ENCODE measurements at places on chromosomes 4 and X.

GRCh38 chr4:107993969-107994368 is 4.3 kb downstream of the HADH start:
- no peak for DNase-seq

- no peak for DNase-seq
Observed at GRCh38 chr4:53511014-53511413, 80.3 kb downstream of the LNX1 start.

- DNase-seq: no peak
Observed at GRCh38 chr4:80921441-80921840, 109.1 kb upstream of the BMP3 start.

DNA sequence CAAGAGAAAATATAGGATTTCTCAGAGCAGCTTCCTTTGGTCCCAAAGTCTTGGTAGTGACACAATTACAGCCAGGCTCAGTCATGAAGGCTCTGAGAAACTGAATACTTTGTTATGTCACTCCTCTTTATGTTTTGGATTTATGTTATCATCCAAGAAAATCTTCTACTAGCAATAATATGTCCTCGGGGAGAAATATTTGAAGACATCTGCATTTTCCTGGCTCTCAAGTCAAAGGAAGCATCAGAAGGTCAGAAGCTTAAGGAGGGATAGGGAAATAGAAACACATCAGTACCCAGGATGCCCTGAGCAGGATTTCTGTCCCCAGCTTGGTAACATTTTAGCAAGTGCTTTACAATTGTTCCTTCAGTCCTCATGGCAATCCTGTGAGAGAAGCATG is 54.0 kb downstream of the C4orf33 start:
- no peak for DNase-seq

DNA sequence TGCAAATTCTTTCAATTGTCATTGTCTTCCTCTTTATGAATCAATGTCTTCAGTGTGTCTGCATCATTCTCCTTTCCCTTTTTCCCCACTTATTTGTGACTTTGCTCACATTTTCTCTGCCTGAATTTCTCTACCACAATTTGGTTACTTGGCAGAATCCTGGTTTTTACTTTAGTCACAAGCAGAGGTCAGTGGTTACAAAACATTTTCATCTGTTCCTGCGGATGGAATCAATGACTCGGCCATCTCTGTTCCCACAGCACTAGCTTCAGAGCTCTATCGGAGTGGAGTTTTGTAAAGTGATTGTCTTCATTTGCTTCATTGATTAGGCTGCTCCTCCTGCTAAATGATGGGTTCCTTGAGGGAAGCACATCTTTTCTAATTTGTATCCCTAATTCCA is 501.3 kb upstream of the AADAT start:
- DNase-seq: no peak

DNA sequence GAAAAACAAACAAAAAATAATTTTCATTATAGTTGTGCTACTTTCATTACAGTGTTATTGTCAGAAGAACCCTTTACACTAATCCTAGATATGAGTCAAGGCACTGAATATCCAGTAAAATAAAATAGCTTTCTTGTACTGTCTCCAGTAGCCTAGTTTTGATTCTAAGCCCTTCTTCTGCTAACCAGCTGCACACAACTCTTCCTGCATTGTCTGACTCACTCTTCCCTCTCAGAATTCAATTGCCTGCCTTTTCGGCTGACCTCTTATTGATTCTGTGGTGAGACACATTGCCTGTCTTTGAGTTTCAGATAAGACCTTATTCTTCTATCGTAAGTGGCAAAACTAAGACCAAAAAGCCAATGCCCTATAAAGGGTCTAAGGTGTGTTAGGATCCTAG is 26.7 kb upstream of the PCDH18 start:
- no peak for DNase-seq

- no peak for DNase-seq
Observed at GRCh38 chr4:114286262-114286810, 306.9 kb upstream of the ARSJ start.

DNA sequence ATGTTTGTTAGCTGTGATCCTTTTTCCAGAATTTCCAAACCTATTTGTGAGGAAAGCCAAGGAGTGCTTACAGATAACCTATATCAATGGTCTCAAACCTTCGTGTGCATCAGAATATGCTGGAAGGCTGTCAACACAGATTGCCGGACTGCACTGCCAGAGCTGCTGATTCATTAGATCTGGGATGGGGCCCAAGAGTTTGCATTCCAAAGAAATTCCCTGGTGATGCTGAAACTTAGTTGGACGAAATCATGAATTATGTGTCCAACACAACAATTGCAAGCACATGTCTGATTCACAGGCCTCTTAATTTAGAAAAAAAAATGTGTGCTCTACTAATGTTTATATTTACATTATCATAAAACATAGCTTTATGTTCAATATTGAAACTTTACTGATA is 544.0 kb upstream of the AMOT start:
- no peak for DNase-seq

DNA sequence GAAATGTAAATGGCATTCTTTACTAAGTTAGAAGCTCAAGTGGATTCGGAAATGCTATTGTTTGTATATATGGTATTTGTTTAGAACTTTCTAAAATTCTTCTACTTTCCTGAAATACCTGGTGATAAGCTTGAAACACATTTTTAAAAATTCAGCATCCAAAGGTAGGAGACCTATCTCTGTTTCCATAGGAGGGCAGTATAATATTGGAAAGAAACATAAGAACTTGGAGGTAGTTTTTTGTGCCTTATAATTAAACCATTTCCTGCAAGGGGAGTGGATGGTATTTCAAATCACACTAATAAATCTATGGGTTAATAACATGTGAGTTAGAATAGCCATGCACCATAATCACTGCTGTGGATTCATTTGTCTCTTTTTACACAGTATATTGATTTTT is 217.4 kb upstream of the AADAT start:
- DNase-seq: no peak

DNA sequence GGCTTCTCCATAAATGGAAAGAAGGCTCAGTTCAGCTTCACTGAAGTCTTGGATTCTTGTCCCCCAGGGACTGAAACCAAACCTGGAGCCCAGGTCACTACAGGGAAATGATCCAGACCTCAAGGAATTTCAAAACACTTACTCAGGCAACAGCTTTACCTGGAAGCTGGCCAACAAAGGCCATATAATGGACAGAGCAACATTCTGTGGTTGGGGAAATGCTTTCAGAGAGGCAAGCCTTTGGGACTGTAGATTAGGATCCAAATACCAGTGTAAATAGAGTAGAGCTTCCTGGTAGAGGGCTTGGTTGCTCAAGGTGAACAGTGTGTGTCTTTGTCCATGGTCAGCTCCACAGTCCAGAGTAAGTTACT is 57.0 kb upstream of the PROM1 start:
- DNase-seq: no peak

DNA sequence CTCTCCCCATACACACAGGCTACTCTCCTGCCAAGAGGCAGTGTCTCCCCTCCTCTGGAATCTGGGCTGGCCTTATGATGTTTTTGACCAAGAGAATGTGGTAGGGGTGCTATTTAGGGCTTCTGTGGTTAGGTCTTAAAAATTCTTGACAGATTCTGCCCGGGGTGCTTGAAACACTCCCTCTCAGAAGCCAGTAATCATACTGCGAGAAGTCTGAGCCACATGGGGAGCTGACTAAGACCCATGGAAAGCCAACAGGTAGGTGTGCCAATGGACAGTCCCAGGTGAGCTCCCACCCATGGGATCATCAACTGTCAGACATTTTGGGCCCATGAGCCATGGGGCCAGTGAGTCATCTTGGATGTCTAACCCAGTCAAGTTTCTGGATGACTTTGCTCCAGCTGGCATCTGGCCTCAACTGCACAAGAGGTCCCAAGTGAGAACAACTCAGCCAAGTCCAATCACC is 315.7 kb downstream of the FBXW7 start:
- no peak for DNase-seq

DNA sequence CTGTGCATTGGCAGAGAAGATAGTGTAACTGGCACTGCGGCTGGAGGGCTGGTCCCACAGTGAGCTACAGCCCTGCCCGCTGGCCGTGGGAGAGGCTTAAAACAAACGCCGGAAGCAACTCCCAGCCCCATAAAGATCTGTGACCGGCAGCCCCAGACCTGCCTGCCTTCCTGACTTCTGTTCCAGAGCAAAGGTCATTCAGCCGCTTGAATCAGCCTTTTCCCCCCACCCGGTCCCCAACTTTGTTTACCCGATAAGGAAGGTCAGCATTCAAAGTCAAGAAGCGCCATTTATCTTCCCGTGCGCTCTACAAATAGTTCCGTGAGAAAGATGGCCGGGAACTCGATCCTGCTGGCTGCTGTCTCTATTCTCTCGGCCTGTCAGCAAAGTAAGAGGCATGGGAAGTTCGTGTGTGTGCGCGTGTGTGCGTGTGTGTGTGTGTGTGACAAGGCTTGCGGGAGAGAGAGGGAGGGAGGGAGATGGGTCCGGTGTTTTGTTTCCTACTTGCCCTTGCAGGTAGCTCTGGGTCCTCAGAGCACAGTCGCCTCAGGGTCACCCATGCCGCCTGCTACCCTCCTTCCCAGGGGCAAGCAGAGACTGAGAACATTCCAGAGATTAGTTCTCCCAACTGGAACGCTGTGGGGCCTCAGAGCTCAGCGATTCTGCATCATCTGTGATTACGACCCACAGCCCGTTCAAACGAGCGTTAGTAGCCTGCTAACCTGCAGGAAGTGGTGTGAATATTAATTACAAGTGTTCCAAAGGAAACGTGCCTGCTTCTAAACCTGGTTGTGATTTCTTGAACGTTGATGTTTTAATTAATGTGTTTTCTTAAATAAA is at the start of gene MGST2:
Gene MGST2 (plus strand): TSS at position 130 of the 840 bp plus-strand sequence. CDS start 201 bp downstream, at position 331.
- no peak for DNase-seq

GRCh38 chr4:127000110-127000509 is 632.6 kb upstream of the INTU start:
- DNase-seq: no peak

GRCh38 chr4:153560908-153561307 is 94.7 kb downstream of the TMEM131L start:
- DNase-seq: no peak

DNA sequence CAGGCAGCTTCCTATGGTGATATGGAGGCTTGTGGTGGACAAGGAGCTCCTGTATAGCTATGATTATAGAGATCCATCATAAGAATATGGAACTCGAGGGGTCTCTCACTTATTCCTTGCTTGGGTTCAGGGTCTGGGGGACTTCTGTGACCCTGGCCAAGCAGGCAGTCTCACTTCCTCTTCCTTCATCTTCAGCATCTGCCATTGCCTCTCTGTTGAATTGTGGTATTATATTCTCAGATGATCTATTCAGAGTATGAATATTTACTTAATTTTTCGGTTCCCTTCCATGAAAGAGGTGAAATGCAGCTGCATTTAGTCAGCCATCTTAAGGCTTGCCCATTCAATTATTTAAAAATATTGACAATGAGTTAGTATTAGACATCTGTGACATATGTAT is 292.9 kb downstream of the SPIN4 start:
- DNase-seq: no peak

GRCh38 chr4:140717313-140717712 is 38.9 kb downstream of the TBC1D9 start:
- DNase-seq: no peak

DNA sequence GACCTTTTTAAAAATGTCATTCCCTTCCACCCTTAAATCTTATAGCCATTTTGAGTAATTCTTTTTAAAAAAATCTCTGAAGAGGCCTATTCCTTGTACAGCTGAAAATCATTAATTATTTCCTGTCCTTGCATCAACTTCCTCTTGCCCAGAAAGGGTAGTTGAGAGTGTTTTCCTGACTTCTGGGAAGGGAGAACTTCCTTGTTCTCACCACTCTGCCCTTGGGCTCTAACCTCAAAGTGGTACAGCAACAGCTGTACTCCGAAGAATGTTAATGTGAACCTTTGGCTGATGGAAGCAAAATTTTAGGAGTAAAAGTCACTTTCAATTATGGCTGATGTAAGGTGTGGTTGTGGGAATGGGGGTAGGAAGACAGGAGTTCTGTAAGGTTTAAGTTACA is 15.1 kb upstream of the FABP2 start:
- no peak for DNase-seq

- no peak for DNase-seq
Observed at GRCh38 chr4:153765894-153766293, 6.1 kb upstream of the RNF175 start.

- no peak for DNase-seq
Observed at GRCh38 chr4:47690611-47691010, 147.3 kb downstream of the CORIN start.

GRCh38 chr4:6470502-6471306 is 1.7 kb downstream of the PPP2R2C start:
- DNase-seq: no peak

- no peak for DNase-seq
Observed at GRCh38 chr4:132956962-132957361, 192.1 kb upstream of the PCDH10 start.

DNA sequence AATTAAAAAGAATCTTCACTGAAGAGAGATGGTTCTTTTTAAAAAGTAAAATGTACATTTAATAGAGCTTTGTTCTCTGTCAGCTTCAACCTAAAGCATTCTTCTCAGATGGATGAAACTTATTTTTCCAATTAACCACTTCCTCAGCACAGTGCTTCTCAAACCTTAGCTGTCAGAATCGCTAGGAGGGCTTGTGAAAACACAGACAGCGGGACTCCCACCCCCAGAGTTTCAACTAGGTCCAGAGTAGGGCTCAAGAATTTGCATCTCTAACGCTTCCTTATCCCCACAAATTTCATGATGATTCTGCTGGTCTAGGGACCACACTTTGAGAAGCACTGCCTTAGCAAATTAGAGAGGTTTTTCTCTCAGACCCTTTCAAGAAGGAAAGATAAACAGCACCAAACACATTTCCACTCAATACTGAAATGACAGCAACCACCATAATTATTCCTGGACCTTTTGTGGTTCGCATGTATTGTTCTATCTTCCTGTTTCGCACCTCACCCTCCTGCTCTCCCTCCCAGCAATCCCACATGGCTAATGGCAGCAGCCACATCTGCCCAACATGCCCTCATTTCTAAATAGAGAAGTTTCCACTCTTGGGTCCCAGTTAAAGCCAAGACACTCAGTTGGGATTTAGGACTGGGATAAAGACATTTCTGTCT is 73.2 kb downstream of the ZNF827 start:
- no peak for DNase-seq

DNA sequence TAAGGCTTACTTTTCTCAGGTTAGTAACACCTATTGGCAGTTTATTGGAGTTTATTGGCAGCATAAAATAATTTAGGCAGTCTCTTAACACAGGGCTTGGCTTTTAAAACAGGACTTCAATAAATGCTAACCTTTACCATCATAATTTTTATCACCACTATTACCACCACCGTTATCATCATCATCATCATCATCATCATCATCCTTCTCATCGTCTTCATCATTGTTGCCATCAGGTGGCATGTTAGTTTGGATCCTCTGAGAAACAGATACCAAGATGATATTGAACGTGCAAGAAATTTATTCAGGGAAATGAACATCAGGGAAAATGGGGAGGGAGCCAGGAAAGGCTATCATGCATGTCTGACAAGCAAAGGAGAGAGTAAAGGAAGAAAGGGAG is 16.2 kb downstream of the GBA3 start:
- DNase-seq: no peak

GRCh38 chrX:19512961-19513360 is 2.3 kb downstream of the MAP3K15 start:
- DNase-seq: no peak

DNA sequence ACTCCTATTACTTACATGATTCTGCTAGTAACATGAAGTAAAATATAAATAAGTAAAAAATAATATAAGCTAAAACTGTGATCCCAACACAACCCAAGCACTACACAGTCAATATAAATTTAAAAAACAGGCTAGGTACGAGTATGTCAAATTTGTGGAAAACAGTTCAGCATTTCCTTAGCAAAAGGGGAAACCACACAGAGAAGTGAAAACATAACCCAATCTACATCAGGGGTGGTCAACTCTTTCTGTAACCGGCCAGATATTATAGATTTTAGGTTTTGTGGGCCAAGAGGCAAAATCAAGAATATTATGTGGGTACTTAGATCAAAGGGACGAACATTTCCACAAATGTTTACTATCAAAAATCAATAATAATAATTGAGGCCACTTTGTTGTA is 70.1 kb downstream of the CHST7 start:
- no peak for DNase-seq
